MV-4-11 (cell line): ENCODE measurements at places on chromosomes 5 and 9.
A peak's percentile ranks its signal among the peaks of the same experiment; 100 is the strongest.

GRCh38 chr5:31531543-31531887 is 378 bp downstream of the DROSHA start:
- DNase-seq: peak; percentile 51

DNA sequence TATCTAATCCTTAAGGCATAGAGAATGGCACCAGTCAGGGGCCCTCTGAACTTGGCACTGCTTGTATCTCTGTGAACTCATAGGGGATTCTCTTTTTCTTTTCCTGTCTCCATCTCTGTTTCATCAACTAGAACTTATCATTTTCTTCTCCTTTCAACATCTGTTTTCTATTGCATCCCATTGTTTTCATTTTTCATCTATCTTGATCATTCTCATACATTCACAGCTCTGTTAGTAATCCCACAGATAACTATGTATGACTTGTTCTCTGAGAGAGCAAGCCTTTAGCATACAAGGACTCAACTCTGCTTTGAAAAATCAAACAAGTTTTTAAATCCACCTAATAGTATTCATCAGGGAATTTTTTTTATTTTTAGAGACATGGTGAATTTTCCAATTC is 264.3 kb downstream of the ARRDC3 start:
- DNase-seq: no peak

DNA sequence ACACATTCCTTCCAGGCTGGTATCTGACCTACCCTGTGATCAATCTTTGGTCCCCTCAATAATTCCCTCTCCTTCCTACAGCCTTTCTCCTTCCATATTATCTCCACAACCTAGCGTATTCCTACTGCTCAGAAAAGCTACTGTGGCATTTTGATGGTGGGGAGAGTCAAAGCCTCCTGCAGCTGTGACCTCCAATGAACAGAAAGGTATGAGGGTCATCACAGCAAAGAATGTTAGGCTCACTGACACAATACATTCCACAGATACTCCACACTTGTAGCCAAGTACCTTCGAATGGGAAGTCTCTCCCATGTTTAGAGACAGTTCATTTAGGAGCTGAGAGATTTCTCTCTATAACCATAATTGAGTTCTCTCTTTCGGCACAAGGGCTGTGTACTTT is 5.9 kb downstream of the FBN2 start:
- no peak for DNase-seq

GRCh38 chr9:123772967-123773366 is 157.0 kb downstream of the DENND1A start:
- peak; percentile 15 for DNase-seq

DNA sequence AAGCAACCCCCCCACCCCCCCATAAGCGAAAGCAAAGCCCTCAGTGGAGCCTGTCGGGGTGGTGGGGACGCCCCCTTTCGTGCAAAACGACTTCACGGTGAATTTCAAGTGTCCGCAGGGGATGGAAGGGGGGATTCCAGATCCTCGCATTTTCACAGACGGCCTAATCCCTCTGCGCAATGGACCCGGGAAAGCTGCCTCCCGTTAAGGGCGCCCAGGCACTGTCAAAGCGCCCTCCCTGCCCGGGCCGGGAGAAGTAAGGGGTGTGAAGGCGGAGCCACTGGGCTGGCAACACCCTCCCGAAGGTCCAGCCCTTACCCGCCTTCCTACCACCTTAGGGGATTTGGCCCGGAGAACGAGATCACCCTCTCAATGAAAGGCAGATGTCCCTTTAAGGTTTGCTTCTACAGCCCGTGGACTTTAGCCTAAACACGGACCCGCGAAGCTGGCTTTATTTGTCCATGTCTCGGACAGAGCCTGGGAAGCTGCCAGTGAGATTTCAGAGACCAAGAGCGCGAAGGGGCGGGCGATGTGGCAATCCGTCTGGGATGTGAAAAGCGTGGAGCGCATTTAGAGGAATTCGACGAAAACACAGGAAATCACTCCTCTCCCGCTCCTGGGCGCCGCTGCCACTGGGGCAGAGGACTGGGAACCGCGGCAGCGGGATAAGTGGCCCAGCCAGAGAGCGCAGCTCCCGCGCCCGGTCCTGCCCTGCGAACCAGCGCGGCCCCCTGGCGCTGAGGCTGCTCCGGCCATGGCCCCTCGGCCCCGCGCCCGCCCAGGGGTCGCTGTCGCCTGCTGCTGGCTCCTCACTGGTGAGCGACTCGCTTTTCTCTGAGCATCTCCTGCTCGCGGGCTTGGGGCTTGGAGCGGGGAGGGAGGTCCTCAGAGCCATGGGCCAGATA is at the start of the genes ITGA1 and PELO:
ITGA1 (plus strand) TSS at position 317 of the 905 bp plus-strand sequence; CDS start at position 755, 438 bp downstream.
PELO (plus strand) TSS at position 317 of the 905 bp plus-strand sequence. CDS start 12,479 bp downstream, outside the sequence.
- DNase-seq: no peak

- DNase-seq: no peak
Measured at GRCh38 chr9:110246214-110246613, 10.1 kb downstream of the TXN start.

- DNase-seq: no peak
Measured at GRCh38 chr5:180205916-180206315, 3.1 kb downstream of the RASGEF1C start.

DNA sequence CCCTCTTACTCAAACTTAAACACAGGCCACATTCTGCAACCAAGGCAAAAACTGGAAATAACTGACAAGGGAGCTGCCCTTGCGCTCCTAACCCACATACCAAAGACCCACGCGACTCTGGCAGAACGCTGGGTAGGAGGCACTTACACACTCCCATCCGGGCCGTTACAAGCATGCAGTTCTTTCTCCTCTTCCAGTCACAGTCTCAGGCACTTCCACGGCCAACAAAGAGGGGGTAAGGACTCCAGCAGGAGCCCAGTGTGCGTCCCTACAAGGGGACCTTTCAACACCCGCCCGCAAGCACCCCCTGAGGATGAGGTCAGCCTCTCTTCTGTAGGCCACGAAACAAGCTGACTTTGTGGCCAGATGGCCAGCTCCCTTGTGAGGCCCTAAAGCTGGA is 57.4 kb downstream of the SERINC5 start:
- peak; percentile 4 for DNase-seq

DNA sequence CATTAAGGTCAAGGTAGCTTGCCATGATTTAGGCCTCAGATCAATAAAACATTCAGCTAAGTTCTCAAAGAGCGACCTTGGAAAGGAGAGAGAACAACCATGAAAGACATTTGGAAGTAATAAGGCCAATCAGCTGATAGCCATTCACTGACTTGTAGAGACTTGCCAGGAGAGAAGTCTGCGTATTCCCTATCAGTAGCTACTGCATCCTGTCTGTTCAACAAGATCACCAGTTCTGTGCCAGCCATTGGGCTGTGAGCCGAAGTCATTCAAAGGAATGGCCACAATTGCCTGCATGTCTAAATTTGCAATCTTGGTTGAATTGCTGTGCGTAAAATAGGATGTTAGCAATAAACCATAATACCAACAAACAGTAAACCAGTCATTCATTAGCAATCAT is 219.8 kb downstream of the FBXL7 start:
- no peak for DNase-seq

DNA sequence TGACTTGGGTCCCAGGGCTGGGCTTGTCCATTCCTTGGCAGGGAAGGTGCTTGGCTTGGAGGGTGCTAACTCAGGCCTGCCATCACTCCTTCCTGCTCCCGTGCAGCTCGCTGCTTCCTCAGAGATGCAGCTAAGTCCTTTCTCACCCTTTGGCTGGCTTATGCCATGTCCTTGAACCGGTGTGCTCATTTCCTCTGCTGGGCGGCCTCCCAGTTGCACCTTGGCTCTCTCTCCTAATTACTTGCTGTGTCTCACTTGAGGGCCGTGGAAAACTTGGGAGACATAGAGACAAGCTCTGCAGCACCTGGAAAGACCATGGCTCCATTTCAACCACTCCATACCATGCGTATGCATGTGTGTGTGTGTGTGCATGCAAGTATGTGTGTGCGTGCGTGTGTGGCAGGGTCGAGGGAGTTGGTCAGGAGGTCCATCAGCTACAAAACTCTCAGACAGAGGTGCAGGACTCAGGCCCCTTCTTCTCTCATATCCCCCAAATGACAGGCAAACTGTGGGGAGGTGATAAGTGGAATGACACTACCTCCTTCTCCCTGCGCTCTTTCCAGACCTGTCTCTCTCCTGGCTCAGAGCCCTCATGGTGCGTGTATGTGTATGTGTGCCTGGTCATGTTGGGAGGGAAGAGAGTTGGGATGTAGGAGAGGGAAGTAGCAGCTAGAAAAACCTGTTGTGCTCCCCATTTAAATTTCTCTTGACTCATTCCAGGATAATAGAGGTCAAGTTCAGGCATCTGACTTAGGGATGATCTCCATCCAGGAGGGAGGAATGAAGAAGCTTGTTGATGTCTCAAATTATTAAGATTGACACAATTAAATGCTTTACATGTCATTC is 17.6 kb upstream of the MTMR12 start:
- no peak for DNase-seq

DNA sequence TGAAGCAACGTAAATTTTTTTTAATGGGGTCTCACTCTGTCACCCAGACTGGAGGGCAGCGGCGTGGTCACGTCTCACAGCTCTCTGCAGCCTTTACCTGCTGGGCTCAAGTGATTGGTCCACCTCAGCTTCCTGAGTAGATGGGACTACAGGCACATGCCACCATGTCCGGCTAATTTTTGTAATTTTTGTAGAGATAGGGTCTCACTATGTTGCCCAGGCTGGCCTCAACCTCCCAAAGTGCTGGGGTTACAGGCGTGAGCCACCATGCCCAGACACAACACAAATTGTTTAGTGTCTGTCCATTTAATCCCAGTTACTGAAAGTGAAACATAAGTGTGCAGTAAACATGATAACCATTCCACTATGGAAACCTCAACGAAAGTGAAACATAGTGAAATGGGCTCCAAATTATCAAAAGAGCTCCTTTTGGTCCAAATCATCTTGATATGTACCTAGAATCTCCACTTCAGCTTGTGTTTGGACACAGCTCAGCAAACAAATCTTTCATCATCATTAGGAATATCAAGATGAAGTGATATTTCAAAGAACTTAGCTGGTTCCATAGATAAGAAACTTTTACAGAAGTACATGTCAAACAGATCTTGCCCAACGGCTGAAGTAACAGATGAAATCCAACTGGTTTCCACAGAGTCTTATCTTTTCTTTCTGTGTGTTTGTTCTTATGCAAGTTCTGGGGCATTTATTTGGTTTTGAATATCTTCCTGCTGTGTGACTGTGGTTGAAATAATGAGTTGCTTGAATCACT is 41.2 kb upstream of the PLPP1 start:
- peak; percentile 93 for DNase-seq

DNA sequence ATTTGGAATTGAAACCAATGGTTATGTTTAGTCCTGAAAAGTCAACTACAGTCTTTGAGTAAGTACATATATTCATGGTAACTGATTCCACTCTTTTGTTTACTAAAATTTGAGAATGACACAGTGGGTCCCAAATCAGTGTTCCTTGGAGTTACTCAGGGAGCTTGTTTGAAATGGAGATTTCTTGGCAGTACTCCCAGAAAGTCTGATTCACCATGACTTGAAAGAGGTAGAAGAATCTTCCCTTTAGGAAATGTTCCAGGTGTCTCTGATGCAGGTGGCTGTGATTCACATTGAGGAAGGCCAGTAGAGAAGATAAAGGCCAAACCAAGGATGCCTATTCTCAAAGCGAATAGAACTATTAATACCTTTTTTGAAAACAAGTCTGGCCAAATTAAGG is 1078.3 kb downstream of the CDH12 start:
- no peak for DNase-seq

DNA sequence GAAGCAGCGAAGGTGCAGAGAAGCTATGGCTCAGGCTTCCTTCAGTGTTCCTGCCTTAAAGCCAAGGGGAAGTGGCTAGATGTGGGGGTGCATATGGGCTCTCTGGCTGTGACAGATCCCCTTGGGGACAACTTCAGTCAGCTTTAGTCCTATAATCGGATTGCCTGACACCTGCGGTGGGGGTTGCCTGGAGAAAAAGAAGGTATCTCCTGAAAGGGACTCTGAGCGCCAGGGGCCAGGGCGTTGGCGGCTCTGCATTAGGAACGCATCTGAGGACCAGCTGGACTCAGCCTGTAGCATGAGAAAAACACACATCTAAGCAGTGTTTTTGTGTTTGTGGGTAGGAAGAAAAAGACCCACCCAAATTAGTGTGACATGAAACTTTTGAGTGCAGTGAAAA is 84.3 kb upstream of the OTULINL start:
- DNase-seq: no peak

DNA sequence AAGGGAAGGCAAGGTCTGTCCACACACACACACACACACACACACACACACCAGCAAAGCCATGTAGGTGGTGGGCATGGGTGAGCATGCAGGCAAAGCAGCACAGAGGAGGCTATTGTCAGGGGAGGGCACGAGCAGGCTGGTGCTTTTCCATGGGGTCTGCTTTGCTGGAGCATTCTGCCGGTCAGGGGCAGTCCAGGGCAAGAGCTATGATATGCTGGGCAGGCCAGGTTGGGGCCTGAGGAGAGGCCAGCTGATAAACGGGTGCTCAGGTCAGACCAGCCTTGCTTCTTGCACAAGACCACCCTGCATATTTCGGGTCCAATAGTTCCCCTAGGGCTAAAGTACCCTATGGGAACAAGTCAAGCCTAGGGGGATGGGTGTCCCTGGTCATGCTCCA is 253.9 kb upstream of the DMAC1 start:
- no peak for DNase-seq

DNA sequence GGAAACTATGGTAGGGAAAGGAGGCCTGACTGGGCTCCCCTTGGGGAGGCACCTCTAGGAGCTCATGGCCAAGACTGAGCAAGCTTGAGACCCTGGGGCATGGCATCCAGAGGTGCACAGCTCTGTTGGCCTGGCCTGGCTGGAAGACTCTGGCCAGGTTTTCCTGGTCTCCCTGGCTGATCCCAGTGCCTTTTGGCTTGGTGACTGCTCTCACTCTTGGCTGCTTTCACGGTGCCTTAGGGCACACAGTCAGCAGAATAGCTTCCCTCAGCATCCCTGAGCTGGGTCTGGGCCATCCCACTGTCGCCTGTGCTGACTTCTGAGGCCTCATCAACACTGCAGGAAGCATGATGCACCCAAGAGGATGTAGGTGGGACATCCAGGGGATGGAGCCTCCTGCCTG is 13.4 kb upstream of the DELE1 start:
- DNase-seq: no peak

GRCh38 chr5:177503351-177504085 is 6.1 kb downstream of the DOK3 start:
- DNase-seq: no peak
